ENCODE measurements at places on chromosomes 7 and 10.

- no peak for DNase-seq
Observed at GRCh38 chr10:122243550-122243949, 27.5 kb upstream of the BTBD16 start.

DNA sequence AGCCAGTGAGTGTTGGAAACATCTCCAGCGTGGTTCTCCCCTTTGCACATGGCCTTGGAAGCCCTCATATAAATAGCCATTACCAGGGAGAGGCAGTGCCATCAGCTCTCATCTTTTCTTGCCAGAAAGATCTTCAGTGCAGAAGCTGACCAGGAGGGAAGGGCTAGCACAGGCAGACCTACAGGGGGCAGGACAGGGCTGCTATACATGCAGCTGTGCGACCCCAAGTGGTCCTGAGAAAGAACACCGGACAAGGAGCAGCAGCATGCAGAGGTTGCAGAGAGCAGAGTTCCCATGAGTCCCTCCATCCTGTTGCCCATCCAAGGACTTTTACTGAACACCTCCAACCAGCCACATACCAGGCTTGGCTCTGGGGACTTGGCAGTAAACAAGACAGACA lies 17.1 kb downstream of the GRID1 start:
- no peak for DNase-seq

DNA sequence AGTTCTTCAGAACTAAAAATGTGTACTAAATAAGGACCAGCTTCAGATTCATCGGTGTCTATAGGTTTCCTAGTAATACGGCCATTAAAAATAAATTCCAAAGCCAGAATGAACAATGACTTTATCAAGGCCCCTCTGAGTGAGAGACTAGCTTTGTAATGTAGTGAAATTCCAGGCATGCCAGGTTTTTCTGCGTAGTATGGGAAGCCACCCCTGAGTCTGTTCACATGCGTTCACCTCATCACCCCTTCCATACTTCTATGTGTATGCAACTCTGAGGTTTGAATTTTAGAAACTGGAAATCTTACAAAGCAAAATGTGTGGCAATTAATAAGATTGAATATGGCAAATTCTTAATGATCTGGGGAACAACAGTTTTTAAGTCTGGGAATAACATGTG lies 24.5 kb downstream of the RNF32 start:
- DNase-seq = no peak

DNA sequence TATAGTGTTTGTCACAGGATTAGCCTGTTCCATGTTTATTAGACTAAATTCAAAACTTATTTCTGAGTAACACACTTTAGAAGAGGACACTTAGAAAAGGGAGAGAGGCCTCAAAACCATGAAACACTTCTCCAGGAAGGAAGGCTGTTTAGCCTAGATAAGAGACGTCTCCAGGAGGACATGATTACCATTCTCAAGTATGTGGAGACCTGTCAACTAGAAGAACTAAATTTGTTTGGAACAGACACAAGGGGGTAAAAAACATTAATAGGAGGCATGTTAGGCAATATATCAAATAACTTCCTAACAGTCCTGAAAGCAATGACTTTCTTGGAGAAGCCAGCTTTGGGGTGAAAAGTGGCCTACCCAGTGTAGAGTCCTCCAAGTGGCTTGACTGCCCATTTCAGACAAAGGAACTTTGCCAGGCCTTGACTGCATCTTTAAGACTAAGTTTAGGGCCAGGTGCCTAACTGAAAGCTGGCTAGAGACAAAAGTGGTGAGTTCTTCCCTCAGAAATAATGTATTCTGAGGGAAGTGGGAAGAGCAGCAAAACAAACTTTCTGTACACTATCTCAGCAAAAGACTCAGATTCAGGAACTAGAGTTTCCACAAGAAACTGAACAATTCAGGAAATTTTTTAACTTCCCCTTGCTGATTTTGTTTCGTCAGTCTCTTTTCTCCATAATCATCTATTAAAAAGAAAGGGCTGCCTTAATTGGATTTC lies 11.8 kb downstream of the NCOA4 start:
- DNase-seq = no peak

DNA sequence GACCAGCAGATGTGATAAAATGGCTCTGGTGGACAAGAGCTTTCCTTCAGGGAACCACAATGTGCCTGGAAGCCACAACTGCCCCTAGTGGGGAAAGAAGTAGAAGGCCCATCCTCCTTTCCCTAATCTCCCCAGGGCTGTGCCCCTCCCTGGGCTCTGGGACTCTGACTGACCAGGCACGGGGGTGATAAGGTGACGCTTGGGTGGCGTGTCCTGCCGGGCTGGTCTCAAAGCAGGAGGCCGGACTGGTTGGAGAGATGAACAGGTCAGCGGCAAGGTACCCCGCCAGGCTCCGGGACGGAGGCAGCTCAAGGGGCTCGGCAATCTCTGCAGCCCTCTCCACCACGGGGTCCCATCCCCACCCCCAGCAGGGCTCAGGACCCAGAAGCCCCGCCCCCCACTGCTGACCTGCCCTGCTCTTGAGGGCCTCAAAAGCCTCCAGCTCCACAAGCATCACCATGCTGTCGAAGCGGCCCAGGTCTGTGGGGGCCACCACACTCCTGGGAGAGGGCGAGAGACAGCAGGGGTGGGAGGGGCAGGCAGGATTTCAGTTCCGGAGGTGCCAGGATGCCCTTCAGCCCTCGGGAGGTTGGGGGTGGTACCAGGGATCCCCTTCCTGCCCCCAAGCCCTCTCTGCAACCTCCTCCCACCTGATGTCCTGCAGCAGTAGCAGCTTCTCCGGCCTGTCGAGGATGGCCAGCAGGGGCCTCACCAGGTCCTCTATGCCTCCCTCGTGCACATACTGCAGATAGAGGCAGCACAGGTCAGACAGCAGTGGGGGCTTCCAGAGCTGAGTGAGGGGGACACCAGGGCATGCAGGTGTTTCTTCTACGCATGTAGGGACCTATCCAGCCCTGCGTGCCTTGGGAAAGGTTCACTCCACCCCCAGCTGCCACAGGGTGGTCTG lies 12.2 kb downstream of the LZTS2 start:
- DNase-seq = no peak

GRCh38 chr7:76073335-76073990 lies 25.6 kb downstream of the MDH2 start:
- DNase-seq = no peak

DNA sequence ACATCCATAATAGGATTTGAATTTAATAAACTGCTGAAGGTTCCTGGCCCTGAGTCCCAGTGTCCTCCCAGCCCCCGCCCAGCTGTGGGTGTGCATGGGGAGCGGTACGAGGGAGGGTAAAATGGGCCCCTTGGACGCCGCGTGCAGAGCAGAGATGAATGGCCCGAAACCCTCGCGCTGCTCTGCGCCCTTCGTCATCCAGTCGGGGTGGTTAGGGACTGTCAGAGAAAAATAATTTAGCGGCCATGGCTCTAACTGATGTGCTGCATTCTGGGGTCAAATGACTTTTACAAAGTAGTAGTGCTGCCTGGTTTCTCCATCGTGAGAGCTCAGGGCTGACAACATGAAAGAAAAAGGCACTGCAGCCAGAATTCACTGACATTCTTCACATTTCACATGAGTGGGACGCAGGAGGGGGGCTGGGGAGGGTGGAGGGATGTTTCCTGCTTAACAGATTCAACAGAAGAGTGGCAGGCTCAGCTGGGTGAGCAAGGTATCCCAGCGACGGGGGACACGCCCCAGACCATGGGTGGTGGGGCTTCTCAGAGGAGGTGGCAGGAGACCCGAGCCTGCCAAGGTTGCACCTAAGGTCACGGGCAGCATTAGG lies 304.5 kb downstream of the WDR37 start:
- DNase-seq = no peak

DNA sequence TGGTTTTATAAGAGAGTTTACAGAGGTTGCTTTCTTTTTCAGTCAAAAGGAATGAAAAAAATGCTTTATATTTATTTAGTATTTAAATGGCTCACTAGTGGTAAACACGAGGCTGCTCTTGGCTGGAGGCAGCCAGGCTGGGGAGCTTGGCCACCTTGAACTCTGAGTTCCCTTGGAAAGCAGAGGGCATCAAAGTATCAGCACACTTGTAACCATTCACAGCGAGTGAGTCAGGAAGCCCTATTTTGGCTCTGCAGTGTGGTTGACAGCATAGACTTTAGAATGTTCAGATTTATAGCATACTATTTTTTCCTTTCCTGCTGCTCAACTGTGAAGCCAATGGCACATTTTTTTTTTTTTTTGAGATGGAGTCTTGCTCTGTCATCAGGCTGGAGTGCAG lies 51.6 kb downstream of the CYCS start:
- DNase-seq = no peak

DNA sequence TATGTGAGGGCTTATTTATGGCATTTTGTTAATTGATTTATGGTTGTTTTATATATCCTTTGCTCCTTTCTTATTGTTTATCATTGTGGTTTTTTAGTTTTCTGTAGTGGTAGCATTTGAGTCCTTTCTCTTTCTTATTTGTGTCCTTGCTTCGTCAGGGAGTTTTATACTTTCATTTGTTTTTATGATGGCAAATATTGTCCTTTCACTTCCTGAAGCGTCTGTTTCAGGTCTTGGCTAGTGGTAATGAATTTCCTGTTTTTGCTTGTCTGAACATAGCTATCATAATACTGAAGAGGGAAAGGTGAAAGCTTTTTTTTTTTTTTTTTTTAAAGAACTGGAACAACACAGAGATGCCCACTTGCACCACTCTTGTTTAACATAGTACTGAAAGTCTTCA lies 228.2 kb downstream of the ATRNL1 start:
- DNase-seq = no peak

DNA sequence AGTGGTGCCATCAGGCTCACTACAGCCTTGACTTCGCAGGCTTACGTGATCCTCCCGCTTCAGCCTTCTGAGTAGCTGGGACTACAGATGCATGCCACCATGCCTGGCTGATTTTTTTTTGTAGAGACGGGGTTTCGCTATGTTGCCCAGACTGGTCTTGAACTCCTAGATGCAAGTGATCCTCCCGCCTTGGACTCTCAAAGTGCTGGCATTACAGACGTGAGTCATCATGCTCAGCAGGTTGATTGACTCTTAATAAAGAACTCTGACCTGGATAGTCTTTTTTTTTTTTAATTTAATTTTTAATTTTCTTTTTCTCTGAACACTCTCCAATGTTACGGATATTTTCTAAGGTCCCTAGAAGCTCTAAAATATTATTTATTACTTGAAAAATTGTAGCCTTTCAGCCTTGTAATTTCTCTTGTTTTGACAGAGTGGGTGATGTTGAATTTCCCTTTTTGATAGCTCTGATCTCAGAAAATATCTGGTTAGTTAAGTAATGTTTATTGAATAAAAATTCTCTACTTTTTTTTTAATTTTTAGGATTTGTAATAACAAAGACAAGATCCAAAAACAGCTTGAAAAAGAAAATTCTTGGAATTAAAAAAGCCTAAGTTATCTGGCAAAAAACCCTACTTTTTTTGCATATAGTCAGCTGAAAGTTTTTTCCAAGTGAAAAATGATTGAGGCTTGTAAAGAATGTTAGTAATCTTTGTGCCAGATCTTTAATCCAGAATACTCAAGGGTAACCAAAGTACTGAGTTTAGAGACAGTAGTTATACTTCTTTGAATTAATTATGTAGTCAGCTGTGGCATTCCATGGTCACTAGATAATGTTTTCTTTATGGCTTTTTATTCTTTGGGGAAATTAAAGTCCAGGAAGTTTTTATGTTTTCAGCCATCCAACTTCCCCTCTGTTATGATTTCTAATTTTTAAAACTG lies 26.7 kb downstream of the TBC1D12 start:
- DNase-seq = no peak

DNA sequence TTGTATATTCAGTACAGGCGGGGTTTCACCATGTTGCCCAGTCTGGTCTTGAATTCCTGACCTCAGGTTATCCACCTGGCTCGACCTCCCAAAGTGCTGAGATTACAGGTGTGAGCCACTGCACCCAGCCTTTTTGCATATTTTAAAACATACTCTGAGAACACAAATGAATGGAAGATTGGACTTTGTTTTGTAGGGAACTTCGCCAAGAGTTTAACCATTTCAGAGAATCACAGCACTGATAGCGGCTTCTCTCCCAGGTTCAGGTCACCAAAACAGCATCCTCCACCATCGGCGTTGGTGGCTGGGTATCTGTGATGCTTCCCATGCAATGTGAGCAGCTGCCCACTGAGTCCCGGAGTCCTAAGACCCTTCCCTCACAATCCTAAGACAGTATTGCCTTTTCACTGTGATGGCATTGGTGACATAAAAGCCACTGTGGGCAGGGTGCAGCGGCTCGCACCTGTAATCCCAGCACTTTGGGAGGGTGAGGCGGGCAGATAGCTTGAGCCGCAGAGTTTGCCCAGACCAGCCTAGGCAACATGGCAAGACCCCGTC lies 42.3 kb upstream of the PSAP start:
- no peak for DNase-seq

- no peak for DNase-seq
Observed at GRCh38 chr10:92238586-92239098, 52.2 kb downstream of the CPEB3 start.

DNA sequence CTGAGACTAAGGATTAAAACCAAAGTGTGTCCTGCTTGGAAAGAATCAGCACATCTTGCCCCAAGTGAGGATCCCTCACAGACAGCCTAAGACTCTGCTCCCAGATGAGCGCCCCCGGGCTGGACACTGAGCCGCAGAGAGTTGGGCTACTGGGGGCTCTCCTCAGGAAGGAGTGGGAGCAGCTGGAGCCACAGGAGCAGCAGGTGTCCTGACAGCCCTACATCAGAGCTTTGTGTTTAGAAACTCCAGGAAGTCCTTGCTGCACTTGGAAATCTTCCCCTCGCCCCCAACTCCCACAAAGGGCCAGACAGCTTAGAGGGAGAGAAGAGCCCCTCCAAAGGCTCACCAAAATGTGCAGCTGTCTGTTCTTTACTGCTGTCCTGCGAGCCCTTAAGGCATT lies 172.2 kb downstream of the HERPUD2 start:
- DNase-seq = no peak

All from activated CD4-positive, alpha-beta T cell treated with anti-CD3 and anti-CD28 coated beads for 48 hours (primary cell).